Panc1 (cell line): ENCODE measurements at places on chromosomes 7 and 10.
A peak's percentile ranks its signal among the peaks of the same experiment; 100 is the strongest.

DNA sequence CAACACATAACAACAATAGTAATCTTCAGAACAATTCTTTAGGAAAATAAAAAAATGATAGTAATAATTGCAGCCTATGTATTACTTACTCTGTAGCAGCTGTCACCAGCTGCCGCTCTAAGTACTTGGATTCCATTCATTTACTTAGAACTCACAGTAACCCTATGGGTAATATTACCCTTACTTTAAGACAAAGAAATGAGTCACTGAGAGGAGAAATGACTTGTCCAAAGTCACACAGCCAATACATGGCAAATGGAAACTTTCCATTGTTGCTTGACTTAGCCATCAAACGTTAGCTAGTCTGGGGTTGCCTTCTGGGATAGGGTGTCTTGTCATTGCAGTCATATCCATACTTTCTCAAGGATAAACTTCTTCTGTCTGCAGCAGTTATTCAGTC is 3.6 kb downstream of the CCNY start:
- H3K36me3 ChIP-seq, result no peaks in the 10 kb centered on the region; the same call in 1 of the 2 replicates
- H3K4me1 ChIP-seq, result peaks cover 26% of the 10 kb centered on the region
- H3K4me3 ChIP-seq, result no peak overlapping the region
- no peaks in the 10 kb centered on the region for H3K27me3 ChIP-seq

DNA sequence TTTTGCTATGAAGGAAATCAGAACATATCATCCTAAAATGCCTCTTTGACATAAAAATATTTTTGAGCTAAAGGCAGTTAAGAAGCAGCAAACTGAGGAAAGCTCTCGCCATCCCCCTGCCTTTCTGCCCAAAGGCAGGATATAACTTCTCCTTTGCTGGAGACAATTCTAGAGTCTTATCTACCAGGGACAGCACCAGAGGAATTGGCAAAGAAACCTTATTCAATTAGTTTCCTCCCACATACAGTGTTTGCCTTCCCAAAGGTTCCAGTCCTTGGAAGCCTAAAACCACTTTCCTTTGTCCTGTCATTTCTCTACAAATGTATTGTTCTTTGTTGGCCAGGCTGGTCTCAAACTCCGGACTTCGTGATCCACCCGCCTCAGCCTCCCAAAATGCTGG is 33.7 kb downstream of the MASTL start:
- H3K36me3 ChIP-seq, result no peaks in the 10 kb centered on the region

GRCh38 chr7:144534655-144535395 is 131.3 kb upstream of the NOBOX start:
- H3K36me3 ChIP-seq, result no peaks in the 10 kb centered on the region
- no peaks in the 10 kb centered on the region for H3K27me3 ChIP-seq
- no peaks in the 10 kb centered on the region for H3K4me1 ChIP-seq
- DNase-seq, result no peak
- no peak overlapping the region for H3K27ac ChIP-seq
- no peak overlapping the region for H3K4me3 ChIP-seq

DNA sequence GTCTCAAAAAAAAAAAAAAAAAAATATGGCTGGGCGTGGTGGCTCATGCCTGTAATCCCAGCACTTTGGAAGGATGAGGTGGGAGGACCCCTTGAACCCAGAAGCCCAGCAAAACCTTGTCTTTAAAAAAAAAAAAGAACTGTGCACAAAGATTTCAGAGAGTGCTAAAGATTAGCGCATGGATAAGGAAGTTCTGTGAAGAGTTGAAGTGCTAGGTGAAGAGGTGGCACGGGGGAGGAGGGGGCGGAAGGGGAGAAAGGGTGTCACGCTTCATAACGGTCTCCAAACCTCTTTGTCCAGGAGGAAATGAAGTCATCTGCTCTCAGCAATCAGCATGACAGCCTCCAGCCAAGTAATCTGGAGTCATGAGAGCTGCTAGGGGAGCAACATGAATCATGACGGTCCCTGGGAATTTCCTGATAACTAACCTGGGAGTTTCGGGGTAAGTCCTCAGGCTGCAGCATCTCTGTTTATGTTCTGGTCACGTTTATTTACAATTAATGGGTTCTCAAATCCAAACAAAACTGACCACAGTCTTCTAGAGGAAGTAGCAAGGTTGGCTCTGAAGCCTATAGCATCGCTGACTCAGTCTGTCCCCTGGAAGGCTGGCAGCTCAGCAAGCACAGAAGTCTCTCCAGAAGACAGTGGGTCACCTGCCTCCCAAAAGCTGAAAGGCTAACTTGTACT is 1.9 kb upstream of the PLAU start:
- peak; percentile 97 for DNase-seq
- no peaks in the 10 kb centered on the region for H3K27me3 ChIP-seq
- peaks cover 65% of the 10 kb centered on the region for H3K4me1 ChIP-seq
- H3K36me3 ChIP-seq, result no peaks in the 10 kb centered on the region; the same call in 1 of the 2 replicates

DNA sequence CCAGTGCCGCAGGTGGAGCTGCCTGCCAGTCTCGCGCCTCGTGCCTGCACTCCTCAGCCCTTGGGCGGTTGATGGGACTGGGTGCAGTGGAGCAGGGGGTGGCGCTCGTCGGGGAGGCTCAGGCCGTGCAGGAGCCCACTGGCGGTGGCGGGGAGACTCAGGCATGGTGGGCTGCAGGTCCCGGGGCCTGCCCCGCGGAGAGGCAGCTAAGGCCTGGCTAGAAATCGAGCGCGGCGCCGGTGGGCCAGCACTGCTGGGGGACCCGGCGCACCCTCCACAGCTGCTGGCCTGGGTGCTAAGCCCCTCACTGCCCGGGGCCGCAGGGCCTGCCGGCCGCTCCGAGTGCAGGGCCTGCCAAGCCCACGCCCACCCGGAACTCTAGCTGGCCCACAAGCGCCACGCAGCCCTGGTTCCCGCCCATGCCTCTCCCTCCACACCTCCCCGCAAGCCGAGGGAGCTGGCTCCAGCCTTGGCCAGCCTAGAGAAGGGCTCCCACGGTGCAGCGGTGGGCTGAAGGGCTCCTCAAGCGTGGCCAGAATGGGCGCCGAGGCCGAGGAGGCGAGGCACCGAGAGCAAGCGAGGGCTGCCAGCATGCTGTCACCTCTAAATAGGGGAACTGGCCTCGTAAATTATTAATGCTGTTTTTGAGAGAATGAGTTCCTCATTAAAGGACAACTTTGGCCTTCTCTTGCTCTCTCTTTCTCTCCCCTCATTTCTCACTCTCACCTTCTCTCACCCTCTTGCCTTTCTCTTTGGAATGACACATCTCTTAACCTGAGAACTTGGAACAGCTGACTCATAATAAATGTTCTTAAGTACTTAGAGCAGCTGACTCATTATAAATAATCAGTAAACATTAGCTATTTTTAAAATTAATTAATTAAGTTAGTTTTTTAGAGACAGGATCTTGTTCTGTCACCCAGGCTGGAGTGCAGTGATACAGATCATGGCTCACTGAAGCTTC is 4.9 kb downstream of the ACADSB start:
- DNase-seq, result no peak
- H3K36me3 ChIP-seq, result peaks cover 3% of the 10 kb centered on the region; the same call in 1 of the 2 replicates
- peaks cover 7% of the 10 kb centered on the region for H3K4me1 ChIP-seq
- no peak overlapping the region for H3K4me3 ChIP-seq
